ENCODE measurements at places on chromosomes 1 and 21.
A peak's percentile ranks its signal among the peaks of the same experiment; 100 is the strongest.

DNA sequence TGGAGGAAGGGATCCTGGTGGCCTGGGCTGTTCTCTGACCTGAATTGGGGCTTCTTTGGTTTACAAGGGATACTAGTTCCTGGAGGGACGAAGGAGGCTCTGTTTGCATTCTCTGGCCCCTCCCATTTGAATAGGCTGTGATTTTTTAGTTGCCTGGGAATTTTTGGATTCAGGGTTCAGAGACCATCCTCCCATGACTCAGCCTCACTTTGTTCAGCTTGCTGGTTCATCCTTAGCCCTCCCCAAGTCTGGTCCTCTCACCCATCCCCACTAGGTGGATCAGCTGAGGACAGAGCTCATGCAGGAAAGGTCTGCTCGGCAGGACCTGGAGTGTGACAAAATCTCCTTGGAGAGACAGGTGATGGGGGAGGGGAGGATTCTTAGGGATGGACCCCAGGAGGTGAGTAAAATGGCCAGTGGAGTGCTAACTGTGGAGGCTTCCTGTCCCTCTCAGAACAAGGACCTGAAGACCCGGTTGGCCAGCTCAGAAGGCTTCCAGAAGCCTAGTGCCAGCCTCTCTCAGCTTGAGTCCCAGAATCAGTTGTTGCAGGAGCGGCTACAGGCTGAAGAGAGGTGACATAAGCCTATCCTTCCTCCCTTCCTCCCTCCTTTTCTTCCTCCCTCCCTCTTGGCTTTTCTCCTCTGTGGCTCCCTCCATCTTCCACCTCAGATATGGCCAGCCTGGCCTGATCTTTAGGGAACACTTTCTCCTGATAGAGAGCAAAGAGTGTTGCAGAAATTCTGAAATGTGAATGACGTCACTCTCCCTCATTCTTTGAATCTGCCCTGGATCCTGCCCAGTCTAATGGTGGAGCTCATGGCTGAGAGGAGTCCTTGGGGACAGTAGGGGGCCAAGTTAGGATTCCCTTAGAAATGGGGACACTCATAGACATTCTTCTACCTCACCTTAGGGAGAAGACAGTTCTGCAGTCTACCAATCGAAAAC is 4.5 kb upstream of the TUFT1 start:
- no peak for DNase-seq

GRCh38 chr21:31255896-31256295 is 88.2 kb downstream of the TIAM1 start:
- no peak for DNase-seq

- no peak for DNase-seq
Measured at GRCh38 chr1:231776010-231776756, 149.6 kb downstream of the DISC1 start.

GRCh38 chr1:1889847-1890505 is 911 bp downstream of the GNB1 start:
- peak; percentile 70 for DNase-seq

- no peak for DNase-seq
Measured at GRCh38 chr1:186574926-186575325, 105.3 kb downstream of the PTGS2 start.

DNA sequence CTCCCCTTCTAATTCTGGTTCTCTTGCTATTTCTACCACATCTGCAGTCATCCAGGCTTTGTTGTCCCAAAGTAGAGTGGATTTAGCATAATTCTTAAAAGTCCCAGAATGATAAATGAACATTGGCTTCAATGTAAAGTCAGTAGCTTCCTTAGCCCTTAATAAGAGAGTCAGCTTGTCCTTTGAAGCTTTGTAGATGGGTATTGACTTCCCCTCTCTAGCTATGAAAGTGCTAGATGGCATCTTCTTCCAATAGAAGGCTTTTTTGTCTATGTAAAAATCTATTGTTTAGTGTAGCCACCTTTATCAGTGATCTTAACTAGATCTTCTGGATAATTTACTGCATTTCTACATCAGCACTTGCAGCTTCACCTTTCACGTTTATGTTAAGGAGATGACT is 181.4 kb upstream of the B3GALT2 start:
- no peak for DNase-seq

DNA sequence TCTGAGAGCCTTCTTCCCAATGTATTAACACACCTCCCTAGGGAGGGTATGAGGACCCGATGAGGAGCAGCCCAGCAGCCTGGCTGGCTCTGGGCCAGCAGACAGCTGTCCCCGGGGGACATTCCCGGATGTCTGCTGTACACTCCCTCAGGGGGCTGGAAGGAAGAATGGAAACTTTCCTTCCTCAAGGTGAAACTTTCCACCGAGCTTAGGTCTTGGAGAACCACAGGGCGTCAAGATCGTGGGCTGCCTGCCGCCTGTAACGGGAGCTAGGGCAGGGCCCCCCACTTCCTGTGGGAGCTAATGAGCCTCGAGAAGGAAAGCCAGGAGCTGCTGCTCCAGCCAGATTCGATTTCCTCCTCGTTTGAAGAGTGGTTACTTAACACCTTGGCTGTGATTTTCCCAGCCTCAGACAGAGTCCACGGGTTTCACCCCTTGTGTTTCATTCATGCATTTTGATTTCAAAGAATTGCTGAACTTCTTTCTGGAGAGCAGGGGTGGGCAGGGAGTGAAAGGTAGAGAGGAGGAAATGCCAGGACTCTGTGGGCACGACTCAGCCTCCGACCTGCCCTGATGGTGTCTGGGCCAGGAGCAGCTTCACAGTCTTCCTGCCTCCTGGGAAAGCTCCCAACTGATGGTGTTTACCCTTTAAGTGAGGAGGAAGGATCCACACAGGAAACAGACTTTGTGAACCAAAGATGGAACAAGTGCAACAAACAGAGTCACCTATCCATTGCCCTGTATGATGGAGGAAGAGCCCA is 29.7 kb downstream of the UBE2T start:
- DNase-seq, result no peak

GRCh38 chr1:40692429-40692895 is 958 bp downstream of the NFYC start:
- no peak for DNase-seq

GRCh38 chr1:67213164-67213563 is 46.9 kb downstream of the IL23R start:
- DNase-seq, result peak; percentile 81

GRCh38 chr1:223041481-223041880 is 101.6 kb downstream of the TLR5 start:
- DNase-seq, result no peak

- DNase-seq, result peak; percentile 48
Measured at GRCh38 chr1:58784758-58785441, 1.1 kb upstream of the JUN start.

GRCh38 chr1:95309031-95309471 is 75.0 kb downstream of the RWDD3 start:
- peak; percentile 44 for DNase-seq

- no peak for DNase-seq
Measured at GRCh38 chr1:241934201-241934848, 23.2 kb upstream of the BECN2 start.

- no peak for DNase-seq
Measured at GRCh38 chr1:195278644-195279043, 1329.6 kb downstream of the KCNT2 start.

DNA sequence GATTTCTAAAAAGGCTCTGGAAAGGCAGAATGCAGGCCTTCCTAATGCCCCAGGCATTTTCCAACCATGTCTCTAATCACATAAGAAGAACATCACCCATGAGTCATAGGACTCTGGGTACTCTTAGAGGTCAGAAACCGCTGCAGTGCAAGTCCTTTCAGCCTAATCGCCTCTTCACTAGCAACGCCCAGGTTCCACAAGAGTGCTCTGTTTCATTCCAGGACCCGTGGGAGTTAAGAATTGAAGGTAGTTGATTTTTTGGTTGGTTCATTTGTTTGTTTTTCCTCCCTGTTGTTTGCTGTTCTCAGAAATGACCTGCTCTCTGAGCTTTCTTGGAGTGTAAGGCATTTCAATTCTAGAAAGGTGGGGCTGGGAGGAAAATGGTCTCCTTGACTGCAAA is 123.2 kb downstream of the NR5A2 start:
- DNase-seq, result peak; percentile 48

GRCh38 chr1:205324781-205325180 is 3.2 kb upstream of the NUAK2 start:
- no peak for DNase-seq

DNA sequence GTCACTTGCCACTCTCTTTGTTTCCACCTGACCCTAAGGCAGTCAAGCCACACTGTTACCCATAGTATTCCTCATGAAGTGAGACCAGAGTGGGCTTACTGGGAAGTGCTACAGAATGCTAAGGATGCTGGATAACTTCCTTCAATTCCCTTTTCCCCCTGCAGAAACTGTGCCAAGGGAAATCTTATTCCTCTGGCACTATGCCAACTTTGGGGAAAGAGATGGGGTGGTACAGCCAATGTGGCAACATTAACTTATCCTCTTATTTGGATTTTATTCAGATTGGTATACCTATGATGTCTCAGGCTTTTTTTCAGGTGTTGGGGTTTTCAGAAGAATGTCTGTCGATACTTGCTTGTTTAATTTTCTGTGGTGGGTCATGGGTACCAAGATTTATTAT is 599.4 kb upstream of the PBX1 start:
- DNase-seq, result no peak

GRCh38 chr1:49841767-49842166 is 182.0 kb downstream of the AGBL4 start:
- DNase-seq, result no peak

- DNase-seq, result no peak
Measured at GRCh38 chr1:239322369-239322768, 64.0 kb upstream of the CHRM3 start.

- no peak for DNase-seq
Measured at GRCh38 chr1:200081151-200081968, 53.9 kb downstream of the NR5A2 start.

DNA sequence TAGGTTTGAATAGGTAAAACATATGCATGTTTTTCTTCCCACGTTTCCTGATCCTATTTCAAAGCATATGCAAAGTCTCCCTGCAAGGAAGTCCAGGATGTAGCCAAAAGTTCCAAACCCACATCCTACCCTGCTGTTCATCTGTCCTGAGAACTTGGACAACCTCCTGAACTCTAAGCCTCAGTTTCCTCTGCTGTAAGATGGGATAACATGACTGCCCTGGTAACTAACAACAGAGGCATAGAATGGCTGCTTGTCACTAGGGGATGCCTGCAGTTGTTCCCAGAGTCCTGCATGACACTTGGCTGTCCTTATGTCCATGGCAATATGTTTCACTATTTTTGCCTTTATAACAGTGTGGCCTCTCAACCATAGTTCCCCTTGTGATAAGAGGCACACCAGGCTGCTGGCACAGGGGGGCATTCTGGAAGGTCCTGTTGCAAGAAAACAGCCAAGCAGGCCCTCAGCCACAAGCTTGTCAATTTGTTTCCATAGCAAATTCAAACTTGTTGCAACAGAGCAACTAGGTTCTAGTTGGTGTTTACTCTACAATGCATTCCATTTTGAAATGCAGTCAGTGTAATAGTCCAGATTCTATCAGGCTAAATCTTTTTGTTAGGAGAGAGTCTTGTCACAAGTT is 1.5 kb upstream of the HDGF start:
- peak; percentile 69 for DNase-seq

GRCh38 chr21:34996304-34997101 is 52.6 kb downstream of the RUNX1 start:
- DNase-seq, result peak; percentile 48

DNA sequence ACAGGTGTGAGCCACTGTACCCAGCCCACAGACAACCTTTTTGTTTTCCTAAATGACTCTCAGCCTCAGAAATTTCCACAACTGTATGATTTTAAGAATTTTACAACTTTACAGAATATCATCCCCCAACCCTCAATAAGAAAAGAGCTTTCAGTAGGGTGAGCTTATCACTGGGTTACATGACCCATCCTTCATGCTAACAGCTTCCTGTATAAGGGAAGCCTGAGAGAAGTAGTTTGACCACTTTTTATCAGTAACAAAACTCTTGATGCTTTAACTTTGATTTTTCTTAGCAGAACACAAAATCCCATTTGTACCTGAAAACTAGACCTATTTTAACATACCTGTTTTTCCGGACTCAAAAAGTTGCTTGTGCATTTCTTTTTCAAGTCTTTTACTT is 9.7 kb upstream of the MYBPHL start:
- DNase-seq, result peak; percentile 19

DNA sequence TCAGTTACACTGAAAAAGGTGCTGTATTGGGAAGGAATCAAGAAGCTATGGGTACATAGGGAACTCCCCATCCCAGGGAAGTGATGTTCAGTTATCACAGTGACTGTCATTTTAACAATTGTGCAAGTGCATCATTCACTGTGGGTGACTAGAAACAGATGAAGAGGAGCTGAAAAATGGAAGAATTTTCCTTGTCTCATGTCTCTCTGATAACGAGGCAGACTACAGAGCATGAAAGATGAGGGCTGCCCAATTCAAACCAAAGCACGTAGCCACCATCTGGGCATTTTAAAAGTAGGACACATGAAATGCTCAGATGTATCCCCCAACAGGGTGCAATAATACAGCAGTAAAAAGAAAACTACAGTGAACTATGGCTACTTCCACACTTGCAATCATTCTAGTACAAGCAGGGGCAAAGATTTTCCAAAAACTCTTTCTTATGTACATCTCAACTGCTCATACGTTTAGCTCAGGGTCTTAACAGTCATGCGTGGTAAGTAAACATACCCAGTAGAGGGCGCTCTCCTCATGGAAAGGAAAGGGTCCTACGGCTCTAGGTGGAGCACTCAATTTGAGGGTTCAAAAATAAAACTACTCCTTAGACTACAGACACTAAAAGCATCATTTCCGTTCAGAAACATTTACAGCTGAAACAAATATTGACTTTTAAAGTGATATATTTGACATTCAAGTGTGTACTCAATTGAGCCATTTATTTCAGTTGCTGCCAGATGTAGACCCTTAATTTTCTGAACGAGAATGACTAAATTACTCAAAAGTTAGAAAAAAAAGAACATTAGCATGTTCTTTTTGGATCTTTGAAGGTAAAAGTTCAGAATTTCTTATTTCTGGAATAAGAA is 143.2 kb downstream of the KCTD3 start:
- DNase-seq, result peak; percentile 85

DNA sequence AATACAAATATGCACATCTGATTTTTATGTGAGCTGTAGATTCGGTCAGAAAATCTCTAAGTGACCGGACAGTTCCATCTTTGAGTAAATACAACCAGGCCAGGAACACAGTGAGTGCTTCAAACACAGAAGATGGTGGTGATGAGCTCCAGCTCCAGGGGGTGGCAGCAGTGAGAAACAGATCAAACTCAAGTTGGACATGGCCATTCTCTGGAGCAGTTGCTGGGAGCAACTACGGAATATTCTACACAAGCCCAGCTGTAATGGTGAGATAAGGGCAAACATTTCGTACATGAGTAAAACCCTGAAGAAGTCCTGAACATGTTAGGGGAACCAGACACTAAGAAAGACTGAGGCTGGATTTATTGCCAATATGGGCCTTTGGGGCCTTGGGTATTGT is 100.7 kb downstream of the BARHL2 start:
- DNase-seq, result peak; percentile 20

Measured in hematopoietic multipotent progenitor cell treated with erythropoietin and hydrocortisone succinate and interleukin-3 and kit ligand, for 6 days (in vitro differentiated cells).